ENCODE measurements at places on chromosomes 5 and 9.

- DNase-seq = no peak
These were observed 4.2 kb upstream of the NINJ1 start for GRCh38 chr9:93138171-93138764.

DNA sequence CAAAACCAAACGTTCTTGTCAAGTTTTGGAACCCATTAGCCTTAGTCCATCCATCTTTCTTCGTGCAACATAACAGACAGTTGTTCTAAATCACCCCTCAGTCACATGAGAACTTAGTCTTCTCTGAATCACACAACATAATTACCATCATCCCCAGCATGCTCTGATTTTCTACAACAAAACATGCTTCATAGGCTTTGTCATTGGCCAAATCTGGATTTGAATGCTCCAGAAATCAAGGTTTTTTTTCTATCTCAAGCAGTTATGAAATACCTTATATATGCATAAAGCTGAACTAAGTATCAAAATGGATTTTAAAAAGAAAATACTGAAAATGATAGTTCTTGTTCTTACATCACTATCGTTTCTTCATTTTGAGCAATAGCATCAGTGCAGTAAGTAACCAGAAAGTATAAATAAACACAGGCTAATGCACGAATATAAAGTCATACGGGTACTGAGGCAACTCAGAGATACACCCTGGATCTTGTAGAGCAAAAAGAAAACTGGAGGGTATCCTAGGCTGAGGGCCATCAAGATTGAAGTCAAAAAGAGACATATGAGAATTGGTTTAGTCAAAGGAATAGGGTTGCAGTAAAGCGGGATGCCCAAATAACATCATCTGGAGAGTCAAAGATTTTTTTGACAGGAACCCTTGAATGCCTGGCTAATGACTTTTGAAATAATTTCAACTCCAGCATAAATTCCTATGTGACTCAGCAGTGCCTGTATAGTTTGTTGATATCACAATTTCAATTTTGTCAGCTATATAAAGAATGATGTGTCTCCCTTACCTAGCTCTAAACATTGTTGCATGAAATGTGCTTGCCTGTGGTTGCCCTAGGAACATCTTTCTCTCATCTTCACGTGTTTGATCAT lies 164.7 kb downstream of the ADAMTSL1 start:
- no peak for DNase-seq

GRCh38 chr5:109589986-109590385 lies 99.7 kb upstream of the MAN2A1 start:
- no peak for DNase-seq

- DNase-seq = no peak
These were observed 154.2 kb upstream of the WWC1 start for GRCh38 chr5:168137265-168137664.

GRCh38 chr9:93031629-93032430 lies 26.7 kb upstream of the SUSD3 start:
- DNase-seq = no peak

GRCh38 chr5:61919920-61920319 lies 386.1 kb upstream of the KIF2A start:
- no peak for DNase-seq

GRCh38 chr5:137114529-137114928 lies 384.6 kb downstream of the SPOCK1 start:
- DNase-seq = no peak

GRCh38 chr5:114412510-114413171 lies 50.8 kb downstream of the KCNN2 start:
- no peak for DNase-seq

DNA sequence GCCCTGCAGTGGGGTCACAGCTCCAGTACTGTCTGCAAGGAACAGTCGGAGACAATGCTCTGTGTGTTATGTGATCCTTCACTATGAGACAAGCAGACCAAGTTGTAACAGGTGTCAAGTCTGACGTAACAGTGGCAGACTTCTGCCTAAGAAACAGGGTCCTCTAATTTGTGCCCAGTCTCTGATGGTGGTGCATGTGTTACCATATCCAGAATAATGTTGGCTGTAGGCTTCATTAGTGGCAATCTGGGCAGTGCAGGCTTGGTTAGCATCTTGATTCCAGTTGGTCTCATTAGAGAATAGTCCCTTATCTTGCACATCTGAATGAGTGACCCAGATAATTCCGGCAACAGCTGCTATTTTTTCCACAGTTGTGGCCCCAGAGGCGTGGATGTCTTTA lies 33.8 kb downstream of the ZNF131 start:
- DNase-seq = no peak

DNA sequence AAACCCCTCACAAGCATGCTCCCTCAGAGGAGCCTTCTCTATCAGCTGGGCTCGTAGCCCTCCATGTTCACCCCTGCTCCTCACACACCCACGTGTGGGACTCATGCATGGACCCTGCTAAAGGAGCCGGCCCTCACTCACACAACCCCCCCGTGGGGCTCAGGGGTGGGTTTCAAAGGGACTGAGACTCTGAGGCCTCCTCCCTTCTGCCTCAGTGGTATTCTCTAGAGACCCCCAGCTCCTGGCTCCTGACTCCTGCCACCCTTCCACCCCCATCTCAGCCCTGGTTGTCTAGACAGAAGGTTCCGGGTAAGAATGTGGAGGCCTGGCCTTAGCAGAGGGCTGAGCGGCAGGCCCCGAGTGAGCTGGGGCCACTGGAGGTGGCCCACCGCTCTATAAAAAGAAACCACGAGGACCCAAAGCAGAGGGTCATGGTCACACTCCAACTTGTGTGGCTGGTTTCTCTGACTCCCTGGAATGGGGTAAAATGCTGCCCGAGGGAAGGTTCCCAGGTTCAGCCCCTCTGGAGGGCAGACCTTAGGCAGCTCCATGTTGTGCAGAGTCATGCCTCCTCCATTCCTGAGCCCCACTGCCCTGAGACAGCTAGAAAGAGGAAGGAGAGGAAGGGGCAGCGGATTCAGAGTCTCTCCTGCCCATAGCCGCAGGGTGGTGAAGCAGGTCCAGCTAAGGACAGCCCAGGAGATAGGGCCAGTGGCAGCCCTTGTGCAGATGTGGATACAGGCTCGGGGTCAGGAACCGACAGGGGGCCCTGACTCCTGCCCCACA lies 10.8 kb downstream of the SEPTIN8 start:
- no peak for DNase-seq

DNA sequence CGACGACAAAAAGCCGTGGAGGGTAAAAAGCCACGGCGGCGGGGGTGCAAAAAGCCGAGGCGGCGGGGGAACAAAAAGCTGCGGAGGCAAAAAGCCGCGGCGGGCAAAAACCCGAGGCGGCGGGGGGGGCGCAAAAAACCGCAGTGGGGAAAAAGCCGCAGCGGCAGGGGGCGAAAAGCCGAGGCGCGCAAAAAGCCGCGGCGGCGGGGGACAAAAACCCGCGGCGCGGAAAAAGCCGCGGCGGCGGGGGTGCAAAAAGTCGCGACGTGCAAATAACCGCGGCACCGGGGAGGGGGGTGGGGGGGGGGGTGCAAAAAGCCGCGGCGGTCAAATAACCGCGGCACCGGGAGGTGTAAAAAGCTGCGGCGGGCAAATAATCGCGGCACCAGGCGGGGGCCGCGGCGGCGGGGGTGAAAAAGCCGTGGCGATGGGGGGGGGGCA lies 511.5 kb downstream of the FOXD4L5 start:
- no peak for DNase-seq

DNA sequence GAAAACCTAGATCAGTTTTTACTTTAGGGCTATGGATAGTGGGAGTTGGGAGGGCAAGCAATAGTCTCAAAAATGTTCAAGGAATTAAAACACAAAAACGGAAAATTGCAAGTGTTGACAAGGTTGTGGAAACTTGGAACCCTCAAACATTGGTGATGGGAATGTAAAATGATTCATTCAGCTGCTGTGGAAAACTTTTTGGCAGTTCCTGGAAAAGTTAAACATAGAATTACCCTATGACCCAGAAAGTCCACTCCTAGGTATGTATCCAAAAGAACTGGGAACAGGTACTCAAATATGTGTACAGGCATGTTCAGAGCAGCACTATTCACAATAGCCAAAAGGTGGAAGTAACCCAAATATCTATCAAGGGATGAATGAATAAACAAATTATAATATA lies 1.2 kb upstream of the MSANTD3 start:
- DNase-seq = no peak

- no peak for DNase-seq
These were observed 111.4 kb downstream of the ENC1 start for GRCh38 chr5:74529101-74529500.

GRCh38 chr9:35481347-35481975 lies 8.4 kb upstream of the RUSC2 start:
- DNase-seq = no peak

GRCh38 chr5:89396278-89396954 lies 513.4 kb upstream of the MEF2C start:
- no peak for DNase-seq

GRCh38 chr5:112636751-112637150 lies 100.9 kb upstream of the APC start:
- DNase-seq = no peak

DNA sequence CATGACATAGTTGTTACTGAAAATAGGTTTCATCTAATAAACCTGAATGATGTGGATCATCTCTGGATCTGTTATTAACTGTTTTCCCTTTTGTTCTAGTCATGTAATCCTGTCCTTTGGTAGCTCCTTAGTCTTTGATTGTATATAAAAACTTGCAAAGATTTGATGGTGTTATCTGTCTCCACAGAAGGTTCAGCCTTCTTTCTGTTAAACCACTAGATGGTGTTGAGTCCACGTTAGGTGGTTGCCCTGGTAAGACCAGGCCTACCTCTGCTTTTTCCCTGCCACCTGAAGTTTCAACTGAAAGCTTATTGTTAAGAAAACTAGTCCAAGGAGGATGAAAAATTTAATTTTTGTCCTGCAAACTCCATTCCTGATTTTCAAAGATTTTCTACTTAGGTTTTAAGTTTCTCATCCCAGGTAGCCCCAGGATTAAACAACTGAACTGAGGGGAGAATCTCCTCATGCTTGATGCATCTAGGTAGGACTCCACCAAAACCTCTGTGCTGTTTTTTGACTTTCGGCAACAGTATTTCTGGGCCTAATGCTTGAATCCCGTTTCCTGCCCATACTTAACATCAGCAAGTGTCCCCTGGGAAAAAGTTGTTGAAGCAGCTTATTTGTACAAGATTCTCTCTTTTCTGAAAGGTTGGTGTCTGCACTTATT lies 68.5 kb downstream of the RICTOR start:
- no peak for DNase-seq

DNA sequence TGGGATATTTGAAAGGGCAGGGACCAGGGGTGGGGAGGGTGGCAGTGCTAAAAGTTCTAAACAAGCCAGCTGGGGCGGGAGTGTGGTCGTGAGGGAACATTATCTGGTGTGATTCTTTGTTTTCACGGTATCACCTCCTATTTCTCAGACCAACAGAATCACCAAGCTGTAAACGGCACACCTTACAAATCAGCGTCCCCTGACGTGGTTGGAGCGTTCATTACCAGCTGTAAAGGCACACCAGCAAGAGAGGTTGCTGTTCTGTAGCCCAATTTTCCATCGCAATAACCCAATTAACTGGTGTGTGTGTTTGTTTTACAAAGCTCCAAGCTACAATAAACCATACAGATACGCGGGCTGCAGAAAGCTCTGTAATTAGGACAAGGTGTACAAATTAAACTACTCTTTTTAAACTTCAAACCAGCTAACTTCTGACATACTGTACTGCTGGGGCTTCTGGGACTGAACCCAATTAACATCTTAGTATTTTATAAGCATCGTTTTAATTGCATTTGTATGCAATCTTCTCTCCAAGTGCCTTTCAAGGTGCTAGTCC lies 303.6 kb upstream of the CLINT1 start:
- no peak for DNase-seq

- no peak for DNase-seq
These were observed 4.3 kb upstream of the NCS1 start for GRCh38 chr9:130167927-130168326.

All from stimulated activated CD8-positive, alpha-beta memory T cell treated with anti-CD3 and anti-CD28 coated beads, Interleukin-7, amount 100 ng/mL, for 4 hours (primary cell).